ENCODE measurements at places on chromosomes 6 and 20. TPM values are rescaled to one million over a fixed set of nuclear protein-coding genes. Genes with fewer than 3 reads are reported as not detected.

DNA sequence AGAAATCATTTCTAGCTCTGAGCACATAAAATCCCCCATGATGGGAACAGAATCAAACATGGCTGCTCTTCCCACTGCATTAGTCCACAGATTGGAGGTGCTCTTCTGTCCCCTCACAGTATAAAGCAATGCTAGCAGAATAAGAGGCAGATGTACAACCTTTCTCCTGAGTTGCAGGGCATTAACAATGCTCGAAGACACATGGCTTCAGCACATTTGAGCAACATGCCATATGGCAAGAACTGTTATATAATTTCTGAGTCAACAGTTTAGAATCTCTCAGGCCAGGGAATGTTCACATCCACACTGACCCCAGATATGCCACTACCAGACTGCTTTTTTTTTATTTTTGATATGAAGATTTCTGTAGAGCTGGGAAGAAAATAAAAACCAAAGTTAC is 119.6 kb downstream of the KIF13A start:
- no peak for DNase-seq

DNA sequence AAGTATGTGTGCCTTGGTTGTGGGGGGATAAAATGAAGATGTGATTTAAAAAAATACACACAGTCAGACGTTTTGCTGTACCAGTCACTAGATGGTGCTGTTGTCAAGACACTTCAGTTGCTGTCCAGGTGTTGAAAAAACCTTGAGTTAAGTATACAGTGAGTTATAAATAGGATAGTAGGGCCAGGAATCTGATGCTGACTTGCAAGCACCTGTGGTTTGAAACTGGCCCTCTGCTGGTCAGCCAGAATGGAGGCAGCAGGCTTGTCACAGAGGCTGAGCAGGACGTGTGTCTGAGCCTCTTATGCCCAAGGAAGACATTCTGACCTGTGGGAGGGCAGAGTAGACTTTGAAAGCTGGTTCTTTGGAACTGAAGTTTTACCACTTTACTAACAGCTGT is 27.8 kb downstream of the RNF8 start:
- no peak for DNase-seq

DNA sequence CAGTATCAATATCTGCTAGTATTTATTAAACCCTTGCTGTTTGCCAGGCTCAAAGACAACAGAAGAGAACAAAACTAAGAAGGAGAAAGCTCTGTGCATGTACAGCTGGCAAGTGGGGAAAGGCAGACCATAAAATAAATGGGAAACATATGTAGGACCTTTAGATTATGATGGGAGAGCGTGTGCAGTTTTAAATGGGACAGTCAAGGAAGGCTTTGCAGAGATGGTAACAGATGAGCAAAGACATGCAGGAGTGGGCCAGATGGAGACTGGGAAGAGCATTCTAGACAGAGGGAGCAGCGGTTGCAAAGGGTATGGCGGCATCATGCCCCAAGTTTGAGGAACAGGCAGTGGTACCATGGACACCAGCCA is 260.0 kb downstream of the NRN1 start:
- no peak for DNase-seq

- DNase-seq: no peak
Observed at GRCh38 chr6:133814238-133814637, 74.7 kb upstream of the TCF21 start.

DNA sequence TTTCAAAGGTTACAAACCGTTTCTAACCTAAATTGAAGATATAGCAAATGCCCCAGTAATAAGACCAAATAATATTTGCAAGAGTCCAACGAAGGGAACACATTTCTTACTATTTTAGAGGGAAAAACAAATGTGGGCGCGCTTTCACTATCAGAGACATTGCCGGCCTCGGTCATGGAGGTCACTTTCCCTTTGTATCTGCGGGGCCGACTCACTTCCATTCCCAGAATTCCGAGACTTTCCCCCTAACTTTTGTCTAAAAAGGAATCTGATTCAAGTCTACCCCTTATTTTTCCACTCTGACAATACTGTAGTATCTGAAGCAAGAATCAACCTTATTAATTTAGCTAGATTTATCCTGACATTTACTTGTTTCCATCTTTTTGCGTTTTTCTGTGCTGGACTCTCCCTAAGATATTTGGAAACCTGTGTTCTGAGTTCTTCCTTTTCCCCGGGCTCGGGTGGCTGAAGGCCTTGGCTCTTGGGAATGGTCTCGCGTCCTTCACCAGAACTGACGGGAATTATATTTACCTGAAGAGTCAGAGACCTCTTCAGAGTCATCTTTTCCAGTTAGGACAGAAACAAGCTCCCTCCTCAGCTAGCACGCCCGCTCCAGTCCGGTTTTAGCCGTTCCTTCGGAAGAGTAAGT is 71.8 kb upstream of the ZNF184 start:
- no peak for DNase-seq

BAK1 gene
- 13.8 TPM for total RNA-seq
